Activated CD8-positive, alpha-beta memory T cell treated with anti-CD3 and anti-CD28 coated beads, Interleukin-2, amount 50 U/mL, for 48 hours (primary cell): ENCODE measurements at places on chromosomes 5 and 9.
A peak's percentile ranks its signal among the peaks of the same experiment; 100 is the strongest.

- no peak for DNase-seq
Observed at GRCh38 chr9:133429214-133429613, 7.0 kb downstream of the ADAMTS13 start.

- DNase-seq: no peak
Observed at GRCh38 chr9:89256642-89257041, 54.4 kb upstream of the CKS2 start.

- no peak for DNase-seq
Observed at GRCh38 chr5:137833463-137833862, 34.2 kb upstream of the MYOT start.

- DNase-seq: no peak
Observed at GRCh38 chr5:79269733-79270166, 33.8 kb downstream of the JMY start.

- DNase-seq: no peak
Observed at GRCh38 chr9:128624566-128624965, 32.1 kb downstream of the DYNC2I2 start.

GRCh38 chr9:642014-642413 lies 199.5 kb upstream of the DMRT1 start:
- no peak for DNase-seq

GRCh38 chr5:83404182-83404716 lies 67.3 kb upstream of the VCAN start:
- no peak for DNase-seq

DNA sequence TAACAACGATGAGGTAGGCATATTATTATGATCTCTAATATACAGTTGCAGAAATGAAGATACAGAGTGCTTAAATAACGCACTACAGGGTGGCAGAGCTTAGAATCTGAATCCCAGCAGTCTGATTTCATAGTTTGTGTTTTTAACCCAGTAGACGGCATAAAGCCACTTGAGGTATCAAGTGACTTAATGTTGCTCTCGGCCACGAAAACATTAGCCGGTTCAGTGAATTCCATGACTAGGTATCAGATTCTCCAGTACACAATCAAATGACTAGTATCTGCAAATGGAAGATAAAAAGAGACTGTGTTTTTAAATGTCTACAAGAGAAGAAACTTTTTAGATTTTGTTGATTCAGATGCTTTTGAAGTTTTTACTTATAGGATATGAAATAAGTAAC lies 24.8 kb downstream of the SMC2 start:
- no peak for DNase-seq

DNA sequence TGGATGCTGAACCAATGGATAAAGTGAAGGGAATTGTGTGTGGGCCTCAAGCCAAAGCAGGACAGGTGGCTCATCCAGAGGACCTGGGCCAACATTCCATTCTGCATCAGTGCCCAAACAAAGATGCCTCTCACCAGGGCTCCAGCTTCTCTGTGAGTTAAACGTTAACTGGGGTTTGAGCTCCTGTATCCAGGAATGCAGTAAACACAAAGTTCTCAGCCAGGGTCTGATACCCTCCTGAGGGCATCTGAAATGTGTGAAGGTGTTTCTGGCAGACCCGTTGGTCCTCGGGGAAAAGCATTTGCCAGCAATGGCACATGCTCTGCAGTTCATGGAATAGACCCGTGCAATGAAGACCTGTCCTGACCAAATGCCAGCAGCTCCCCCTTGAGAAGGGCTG lies 33.9 kb upstream of the AOPEP start:
- no peak for DNase-seq

DNA sequence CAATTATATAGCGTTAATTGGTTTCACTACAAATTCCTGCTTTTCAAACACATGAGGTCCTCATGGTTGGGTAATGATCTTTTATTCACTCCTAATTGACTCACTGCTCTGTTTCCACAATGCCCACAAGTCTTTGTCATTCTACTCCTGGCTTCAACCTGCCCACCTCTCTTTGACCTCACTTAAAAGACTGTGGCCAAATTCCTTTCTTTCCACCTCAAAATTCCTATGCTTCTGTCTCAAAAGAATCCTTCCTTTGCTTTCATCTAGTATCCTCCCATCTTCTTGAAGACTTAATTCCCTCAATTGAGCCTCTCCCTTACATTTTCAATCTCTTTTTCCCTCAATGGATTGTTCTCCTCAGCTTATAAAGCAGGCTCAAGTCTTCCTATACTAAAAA lies 4.9 kb downstream of the APBA1 start:
- DNase-seq: no peak

DNA sequence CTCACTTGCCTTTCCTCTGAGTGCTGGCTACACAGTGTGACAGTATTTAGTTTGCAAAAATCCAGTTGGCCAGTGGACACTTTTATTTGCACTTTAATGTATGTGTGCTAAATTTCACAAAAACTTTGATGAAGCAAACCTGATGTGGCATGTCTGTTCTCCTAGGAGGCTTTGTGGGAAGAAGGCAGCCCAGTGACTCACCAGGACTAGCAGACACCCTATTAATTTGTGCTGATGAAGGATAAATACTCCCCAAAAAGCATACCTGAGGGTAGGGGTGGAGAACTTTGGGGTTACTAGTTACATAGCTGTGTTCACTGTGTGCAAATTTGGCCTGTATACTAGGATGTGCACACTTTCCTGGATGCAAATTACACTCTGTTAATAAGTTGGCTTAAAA lies 39.3 kb upstream of the IPPK start:
- no peak for DNase-seq

DNA sequence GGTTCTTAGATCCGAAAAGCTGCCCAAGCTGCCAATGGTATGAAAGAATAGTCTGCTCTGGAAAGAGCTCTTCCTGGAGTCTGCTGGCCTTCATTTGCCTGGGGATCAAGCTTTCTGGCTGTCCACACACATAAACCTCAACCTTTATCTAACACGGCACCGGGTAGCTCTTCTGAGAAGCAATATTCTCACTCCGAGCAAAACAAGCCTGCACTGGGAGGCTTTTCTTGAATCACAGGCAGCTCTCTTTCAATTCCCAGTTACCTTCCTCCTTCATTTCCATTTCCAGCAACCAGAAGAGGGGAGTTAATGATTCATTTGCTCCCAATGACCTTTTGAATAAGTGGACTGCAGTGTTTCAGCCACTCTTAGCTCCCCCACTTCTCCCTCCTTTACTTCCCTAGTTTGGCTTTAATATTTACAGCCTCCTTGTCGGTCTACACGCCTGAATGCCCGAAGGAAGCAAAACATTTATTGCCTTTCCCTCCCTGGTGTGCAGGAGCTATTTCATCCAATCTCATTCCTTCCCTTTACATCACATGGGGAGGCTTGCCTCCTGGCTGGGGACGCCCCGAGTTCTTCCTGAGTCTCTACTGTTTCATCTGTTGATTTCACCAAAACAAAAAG lies 187.1 kb downstream of the ARHGEF28 start:
- no peak for DNase-seq

GRCh38 chr5:145218019-145218418 lies 617.1 kb downstream of the PRELID2 start:
- DNase-seq: no peak

- no peak for DNase-seq
Observed at GRCh38 chr5:54221135-54221534, 89.2 kb downstream of the ARL15 start.

DNA sequence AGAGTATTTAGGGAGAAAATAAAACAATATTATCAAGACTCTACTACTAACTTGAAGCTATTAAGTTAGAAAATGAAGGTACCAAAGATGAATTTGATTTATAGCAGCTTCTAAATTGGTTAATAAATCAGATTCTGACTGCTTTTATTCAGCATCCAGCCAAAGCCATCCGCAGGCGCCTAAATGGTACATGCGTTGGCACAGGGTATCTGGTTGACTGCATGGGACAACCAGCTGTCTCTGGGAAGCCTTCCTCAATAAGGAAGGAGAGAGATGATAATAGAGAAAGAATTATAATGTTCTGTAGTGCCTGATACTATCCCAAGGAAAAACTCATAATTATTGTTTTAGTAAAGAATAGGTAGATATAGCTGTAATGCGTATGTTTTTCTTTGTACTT lies 9.1 kb upstream of the TRPM3 start:
- DNase-seq: no peak

GRCh38 chr5:170542691-170543293 lies 39.0 kb downstream of the KCNIP1 start:
- no peak for DNase-seq

- DNase-seq: no peak
Observed at GRCh38 chr9:75644649-75645048, 245.8 kb upstream of the PCSK5 start.

DNA sequence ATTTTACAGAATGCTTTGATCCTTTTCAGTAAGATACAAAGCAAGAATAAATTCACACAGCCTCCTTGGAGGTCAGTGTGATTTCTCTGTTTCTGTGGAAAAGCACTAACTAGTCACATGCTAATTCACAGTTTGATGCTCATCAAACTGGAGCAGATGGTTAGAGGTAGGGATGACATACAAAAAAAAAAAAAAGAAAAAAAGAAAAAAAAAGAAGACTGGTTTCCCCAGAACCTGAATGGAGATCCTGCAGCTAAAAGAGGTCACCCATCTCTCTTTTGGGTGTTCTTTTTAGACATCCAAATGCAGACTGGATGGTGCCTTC lies 123.7 kb upstream of the ANKRD55 start:
- no peak for DNase-seq

GRCh38 chr9:112403614-112404201 lies 23.8 kb downstream of the HSDL2 start:
- no peak for DNase-seq

- no peak for DNase-seq
Observed at GRCh38 chr5:45440466-45440865, 255.7 kb downstream of the HCN1 start.

DNA sequence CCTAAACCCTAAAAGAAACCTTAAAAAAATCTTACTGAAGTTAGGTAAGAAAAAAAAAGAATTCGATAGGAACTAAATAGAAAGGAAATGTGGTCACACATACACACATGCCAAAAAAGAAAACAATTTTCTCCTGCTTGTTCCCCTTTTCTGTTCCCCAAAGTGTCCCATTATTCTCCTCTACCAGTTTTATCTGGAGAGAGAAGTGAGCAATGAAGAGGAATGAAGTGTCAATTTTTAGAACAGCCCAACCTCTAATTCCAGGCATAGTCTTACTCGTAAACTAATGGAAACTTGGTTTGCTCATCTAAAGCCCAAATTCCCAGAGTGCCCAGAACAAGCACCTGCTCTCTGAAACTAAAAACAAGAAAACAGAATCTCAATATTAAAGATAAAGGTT lies 26.1 kb downstream of the AP3B1 start:
- no peak for DNase-seq

DNA sequence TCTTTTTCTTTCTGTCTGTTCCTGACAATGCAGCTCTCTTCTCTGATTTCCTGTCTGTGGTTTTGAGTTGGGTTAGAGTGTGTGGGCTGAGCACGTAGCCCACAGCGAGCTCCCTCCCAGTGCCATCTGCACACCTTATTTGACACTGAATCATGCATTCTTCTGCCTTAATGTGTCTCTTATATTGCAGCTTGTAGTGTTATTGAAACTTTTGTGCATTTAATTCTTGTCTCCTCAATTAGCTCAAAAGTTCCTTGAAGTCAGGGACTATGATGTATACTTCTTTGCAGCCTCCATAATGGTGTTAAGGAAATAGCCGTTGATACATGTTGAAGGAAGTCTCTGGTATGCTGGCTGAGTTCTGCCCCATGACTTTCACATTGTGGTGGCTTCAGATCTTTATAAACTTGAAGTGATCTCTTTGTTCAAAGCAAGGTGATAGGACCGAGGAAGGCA lies 576.2 kb upstream of the CLINT1 start:
- no peak for DNase-seq

DNA sequence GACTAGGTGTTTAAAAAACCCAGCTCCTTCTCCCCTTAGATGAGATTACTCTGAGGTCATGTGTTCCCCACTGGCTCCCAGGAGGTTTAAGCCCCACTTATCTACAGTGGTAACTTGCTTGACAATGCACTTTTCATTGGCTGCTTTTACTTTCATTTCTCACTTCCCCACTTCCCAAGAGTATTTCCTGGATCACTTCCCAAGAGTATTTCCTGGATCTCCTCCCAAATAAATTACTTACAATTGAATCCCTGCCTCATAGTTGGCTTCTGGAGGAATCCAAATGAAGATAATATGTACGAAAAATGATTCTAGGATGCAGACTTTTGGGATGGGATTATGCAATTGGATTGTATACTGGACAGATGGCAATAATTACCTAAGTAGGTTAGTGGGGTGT lies 47.1 kb upstream of the CHSY3 start:
- no peak for DNase-seq

GRCh38 chr5:148828511-148829247 lies 2.3 kb downstream of the ADRB2 start:
- no peak for DNase-seq

GRCh38 chr5:1176473-1177391 lies 24.7 kb upstream of the SLC6A19 start:
- DNase-seq: no peak

GRCh38 chr5:177370488-177371119 lies 12.9 kb downstream of the RGS14 start:
- peak; percentile 85 for DNase-seq

DNA sequence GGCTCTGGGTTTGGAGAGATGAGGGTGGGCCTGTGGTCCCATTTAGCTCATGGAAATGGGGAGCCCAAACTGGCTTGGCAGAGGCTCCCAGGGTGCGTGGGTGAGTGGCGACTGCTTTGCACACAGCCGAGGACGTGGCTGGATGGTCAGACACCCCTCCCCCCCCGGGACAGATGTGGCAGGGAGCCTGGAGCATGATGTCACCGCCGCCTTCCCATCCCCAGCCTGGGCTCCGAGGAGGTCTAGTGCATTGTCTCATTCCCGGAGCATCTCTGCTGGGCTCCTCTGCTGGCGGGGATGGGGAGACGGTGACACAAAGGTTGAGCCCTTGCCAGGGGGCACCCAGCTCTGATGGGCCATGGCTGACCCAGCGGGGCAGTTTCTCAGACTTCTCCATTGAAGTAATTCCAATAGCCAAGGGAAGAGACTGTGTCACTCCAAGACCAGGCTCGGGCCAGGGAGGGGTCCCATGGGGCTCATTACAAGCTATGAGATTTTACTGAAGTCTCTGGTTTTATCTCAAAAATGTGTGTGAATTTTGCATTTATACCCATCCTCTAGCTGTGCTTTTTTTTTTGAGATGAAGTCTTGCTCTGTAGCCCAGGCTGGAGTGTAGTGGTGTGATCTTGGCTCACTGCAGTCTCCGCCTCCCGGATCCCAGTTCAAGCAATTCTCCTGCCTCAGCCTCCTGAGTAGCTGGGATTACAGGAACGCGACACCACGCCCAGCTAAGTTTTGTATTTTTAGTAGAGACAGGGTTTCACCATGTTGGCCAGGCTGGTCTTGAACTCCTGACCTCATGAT lies 36.1 kb downstream of the HMCN2 start:
- no peak for DNase-seq
